ENCODE measurements at places on chromosomes 2 and 18. TPM values are rescaled to one million over a fixed set of nuclear protein-coding genes. Genes with fewer than 3 reads are reported as not detected.

DNA sequence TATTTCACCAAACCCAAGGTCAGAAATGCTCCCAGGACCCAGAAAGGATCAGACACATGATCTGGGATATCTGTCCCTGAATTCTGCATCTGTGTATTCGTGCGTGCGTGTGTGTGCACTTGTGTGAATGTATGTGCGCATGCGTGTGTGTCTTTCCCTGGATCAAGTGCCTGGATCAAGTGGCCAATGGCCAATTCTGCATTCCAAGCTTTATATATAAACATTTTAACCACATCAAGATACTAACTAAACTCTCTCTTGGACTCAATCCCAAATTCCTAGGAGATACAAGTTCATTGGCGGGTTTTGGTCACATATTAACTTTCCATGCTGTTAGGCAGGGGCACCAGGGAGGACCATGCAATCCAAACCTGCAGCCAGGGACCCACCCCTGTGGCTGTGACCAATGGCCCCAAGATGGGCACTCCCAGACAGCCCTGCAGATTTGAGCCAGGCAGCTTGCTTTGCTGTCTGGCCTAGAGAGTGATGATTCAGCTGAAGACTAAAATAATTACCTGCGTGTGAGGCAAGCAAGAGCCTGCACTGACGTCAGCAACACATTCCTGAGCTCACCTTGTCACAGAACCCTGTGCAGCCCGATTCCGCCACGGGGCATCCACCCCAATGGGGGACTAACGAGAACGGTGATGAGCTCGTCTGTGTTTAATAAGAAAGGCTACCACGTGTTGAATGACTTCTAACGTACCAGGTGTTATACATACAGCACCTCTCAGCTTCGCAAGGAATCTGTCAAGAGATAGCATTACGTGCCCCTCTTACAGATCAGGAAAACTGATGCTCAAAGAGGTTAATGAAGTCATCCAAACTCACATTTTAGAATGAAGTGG, 45.3 kb upstream of the ROCK2 start:
- peaks cover 44% of the 10 kb centered on the region for H3K4me1 ChIP-seq
- H3K36me3 ChIP-seq: no peaks in the 10 kb centered on the region
- no peaks in the 10 kb centered on the region for H3K27me3 ChIP-seq
- no peak for DNase-seq
- H3K4me3 ChIP-seq: no peak overlapping the region
- peak overlapping the region; percentile 95 for H3K27ac ChIP-seq

Gene OXER1
- total RNA-seq: 7.5 TPM

DNA sequence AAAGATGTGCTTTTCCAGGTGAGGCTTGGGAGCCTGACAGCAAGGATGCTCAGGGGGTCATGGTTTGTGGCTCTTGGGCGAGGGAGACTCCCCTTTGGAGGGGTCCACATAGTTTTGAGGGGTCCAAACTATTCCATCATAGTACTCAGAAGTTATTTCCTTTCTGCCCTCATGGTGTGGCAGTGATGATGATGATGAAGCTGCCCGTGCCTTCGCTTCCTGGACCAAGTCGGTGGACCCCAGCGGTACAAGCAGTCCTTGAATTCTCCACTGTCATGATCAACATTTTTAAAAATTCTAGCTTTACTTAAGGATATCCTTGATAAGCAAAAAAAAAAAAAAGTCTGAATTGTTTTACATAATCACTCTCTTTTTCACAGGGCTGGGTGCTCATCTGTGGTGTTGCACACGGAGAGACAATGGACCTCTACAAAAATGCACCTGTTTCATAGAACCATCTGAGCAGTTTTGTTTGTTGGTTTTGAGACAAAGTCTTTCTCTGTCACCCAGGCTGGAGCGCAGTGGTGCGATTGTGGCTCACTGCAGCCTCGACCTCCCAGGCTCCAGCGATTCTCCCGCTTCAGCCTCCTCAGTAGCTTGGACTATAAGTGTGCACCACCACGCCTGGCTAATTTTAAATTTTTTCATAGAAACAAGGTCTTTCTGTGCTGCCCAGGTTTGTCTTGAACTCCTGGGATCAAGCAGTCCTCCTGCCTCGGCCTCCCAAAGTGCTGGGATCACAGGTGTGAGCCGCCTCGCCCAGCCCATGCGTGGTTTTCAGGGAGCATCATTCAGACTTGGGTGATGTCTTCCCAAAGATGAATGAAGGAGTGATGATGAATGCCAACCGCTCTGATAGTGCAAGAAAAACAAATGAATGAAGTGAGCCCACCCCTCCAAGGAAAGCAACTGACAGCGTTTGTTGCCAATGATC, 271.4 kb upstream of the HDAC4 start:
- H3K4me1 ChIP-seq: no peaks in the 10 kb centered on the region
- no peak overlapping the region for H3K4me3 ChIP-seq
- peaks cover 19% of the 10 kb centered on the region for H3K27me3 ChIP-seq
- no peaks in the 10 kb centered on the region for H3K36me3 ChIP-seq
- no peak overlapping the region for H3K27ac ChIP-seq
- DNase-seq: no peak

- H3K36me3 ChIP-seq: no peaks in the 10 kb centered on the region
- H3K4me3 ChIP-seq: no peak overlapping the region
- no peaks in the 10 kb centered on the region for H3K27me3 ChIP-seq
- peaks cover 11% of the 10 kb centered on the region for H3K4me1 ChIP-seq
Observed at GRCh38 chr18:55968550-55968949, 380.6 kb upstream of the TCF4 start.

Data from mesothelial cell of epicardium (in vitro differentiated cells).